NCI-H187 treated with DMSO at 0.1 percent for 48 hours (cell line): ENCODE measurements at places on chromosomes 7 and 10.

DNA sequence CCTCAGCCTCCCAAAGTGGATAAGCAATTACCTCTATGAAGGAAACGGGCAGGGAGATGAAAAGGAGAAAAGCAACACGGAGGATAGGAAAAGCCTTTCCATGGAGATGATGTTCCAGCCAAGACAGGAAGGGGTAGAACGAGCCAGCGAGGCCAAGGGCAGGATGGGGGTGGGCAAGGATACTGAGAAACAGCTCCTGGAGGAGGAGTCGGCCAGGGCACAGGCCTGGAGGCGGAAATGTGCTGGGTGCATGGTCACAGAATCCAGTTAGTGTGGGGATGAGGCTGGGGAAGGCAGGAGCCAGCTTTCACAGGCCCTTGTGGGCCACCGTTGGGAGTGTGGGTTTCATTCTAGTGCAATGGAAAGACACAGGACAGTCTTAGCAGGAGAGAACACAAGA is 162.6 kb downstream of the JAZF1 start:
- DNase-seq: no peak

DNA sequence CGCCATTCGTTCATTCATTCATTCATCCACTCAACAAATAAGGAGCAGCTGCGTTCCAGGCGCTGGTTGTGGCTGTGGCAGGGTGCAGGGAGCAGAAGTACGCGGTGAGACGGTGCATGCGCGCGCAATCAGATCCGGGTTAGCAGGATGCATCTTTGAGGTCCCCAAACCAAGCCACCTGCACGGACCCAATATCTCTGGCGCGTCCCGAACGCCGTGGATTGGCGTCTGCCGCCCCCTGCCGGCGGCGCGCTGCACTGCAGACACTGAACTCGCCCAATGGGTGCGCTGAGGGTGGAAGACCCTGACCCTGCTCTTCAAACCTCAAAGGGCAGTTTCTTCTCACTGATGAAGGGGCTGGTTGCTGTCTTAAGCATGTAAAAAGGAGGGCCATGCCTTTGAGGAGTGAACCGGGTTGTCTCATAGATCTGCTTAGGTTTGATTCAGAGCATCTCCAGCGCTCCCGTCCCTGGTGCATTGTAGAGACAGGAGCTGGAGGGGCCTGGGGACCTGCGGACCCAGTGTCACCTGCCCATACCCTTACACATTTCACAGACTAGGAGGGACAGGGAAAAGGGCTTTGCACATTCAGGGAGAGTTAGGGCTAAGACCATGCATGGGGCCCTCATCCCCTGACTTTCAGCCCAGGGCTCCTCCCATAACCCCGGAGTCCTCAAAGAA is 102.5 kb downstream of the RAMP3 start:
- DNase-seq: no peak

DNA sequence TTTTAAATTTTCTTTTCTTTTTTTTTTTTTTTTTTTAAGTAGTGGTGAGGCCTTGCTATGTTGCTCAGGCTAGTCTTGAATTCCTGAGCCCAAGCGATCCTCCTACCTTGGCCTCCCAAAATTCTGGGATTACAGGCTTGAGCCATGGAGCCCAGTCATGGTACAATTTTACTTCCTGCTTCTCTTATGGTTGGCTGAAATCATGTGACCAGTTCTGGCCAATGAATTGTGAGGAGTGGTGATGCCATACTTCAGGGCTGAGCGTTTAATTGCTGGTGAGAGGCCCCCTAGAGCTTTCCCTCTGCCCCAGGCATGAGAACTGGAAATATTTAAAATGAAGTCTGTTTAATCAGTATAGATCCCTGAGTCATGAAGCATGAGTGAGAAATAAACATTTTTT is 22.2 kb upstream of the BAIAP2L1 start:
- no peak for DNase-seq

GRCh38 chr10:4013651-4014121 is 228.7 kb upstream of the KLF6 start:
- DNase-seq: no peak

- DNase-seq: no peak
These were observed 1053.9 kb downstream of the CNTNAP2 start for GRCh38 chr7:147170341-147171012.

GRCh38 chr7:116261904-116262303 is 51.6 kb downstream of the TES start:
- DNase-seq: no peak

DNA sequence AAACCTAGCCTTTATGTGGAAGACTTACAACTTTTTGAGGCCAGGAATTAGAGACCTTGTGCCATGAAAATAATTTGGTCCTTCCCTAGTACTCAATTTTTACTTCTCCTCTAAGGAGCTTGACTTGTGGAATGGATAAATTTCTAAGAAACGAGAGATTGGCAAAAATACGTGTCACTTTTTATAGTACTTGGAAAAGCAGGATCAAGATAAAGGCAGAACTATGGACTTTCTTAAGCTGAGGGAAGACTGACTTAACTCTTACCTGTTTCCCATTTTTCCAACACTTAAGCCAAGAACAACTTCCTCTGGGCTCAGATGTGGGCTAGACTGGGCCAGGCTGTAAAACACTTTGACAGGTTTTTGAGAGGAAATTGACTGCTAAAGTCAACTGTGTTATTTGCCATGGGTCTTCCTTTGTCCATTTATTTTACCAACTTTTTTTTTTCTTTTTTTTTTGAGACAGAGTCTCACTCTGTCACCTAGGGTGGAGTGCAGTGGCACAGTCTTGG is 2.0 kb upstream of the WBP1L start:
- DNase-seq: no peak

DNA sequence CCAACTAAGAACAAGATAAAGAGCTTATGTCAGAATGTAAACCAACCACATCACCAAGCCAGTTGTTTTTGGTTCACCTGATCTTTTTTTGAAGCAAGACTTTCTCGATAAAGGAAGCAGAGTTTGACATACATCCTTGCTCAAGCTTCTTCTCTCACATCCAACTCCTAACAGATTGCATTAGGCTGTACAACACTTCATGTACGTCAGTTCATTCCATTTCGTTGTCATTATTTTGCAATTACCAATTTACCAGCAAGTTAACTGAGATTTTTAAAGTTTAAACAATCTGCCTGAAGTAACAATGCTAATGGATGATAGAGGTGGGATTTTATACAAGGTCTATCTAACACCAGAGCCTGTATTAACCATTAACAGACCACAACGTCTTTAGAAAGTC is 41.0 kb downstream of the NRAP start:
- no peak for DNase-seq

- no peak for DNase-seq
These were observed 6.9 kb downstream of the CHPF2 start for GRCh38 chr7:151238924-151239836.

DNA sequence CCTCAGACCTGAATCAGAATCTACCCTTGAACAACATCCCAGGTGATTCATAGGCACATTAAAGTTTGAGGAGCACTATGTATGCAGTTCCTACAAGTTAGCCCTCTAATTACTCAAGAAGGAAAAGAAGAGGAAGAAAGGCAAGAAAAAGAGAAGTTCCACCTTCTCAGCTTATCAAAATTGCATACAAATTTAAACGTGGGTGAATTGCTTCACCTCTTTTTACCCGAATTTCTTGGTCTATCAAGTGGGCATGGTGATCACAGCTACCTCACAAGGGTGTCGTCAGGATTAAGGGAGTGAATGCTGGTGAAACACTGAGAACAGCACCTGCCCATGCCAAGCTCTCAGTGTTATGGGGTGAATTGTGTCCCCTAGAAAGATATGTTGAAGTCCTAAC is 43.8 kb upstream of the PAPSS2 start:
- no peak for DNase-seq
